A549 treated with Hydrocortisone at 1 μM for 4 hours (cell line): ENCODE measurements at places on chromosomes 2 and 18. TPM values are rescaled to one million over a fixed set of nuclear protein-coding genes. Genes with fewer than 3 reads are reported as not detected.

TUBA3D gene
- total RNA-seq, result 5.1 to 10.0 TPM (median 5.8 TPM) in 5 replicates

UGT1A8 gene
- total RNA-seq, result 0.05 to 0.06 TPM in 2 of 5 replicates, not detected in the others

LYPD6B gene
- total RNA-seq, result 0.10 TPM in 1 of 5 replicates, not detected in the others

SERPINB4 gene
- 0.09 to 0.25 TPM (median 0.18 TPM) in 4 of 5 replicates, not detected in the other for total RNA-seq
